Naive B cell (primary cell): ENCODE measurements at places on chromosomes 2 and 18.

- no peak for DNase-seq
- H3K36me3 ChIP-seq, result peaks cover 8% of the 10 kb centered on the region
- H3K4me3 ChIP-seq, result no peak overlapping the region
- H3K4me1 ChIP-seq, result peaks cover 7% of the 10 kb centered on the region
Observed at GRCh38 chr2:64807417-64807816, 153.7 kb upstream of the SERTAD2 start.

- no peaks in the 10 kb centered on the region for H3K27me3 ChIP-seq
- peaks cover 22% of the 10 kb centered on the region for H3K4me1 ChIP-seq
- no peak overlapping the region for H3K27ac ChIP-seq
- H3K36me3 ChIP-seq, result no peaks in the 10 kb centered on the region
Observed at GRCh38 chr2:46369783-46370182, 72.6 kb downstream of the EPAS1 start.

DNA sequence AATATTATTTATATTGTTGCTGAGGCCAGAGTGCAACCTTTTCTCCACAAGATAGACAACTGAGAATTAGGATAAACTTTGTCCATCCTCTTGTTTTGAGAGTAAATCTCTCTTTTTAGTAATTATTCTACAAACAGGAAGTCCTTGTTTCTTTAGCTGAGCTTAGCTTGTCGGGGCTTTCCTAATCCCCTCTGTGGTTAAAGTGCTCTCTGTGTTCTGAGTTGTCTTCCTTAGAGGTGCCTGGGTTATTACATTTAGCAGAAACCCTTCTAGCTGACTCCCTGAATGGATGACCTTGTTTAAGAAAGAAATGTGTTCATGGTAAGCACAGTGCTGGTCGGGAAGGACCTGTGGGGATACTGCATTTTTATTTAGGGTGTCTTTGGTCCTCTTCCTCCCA lies 12.7 kb downstream of the USP39 start:
- DNase-seq, result no peak
- peaks cover 12% of the 10 kb centered on the region for H3K4me1 ChIP-seq
- peak overlapping the region; percentile 91 for H3K27ac ChIP-seq
- H3K36me3 ChIP-seq, result peaks cover 20% of the 10 kb centered on the region
- no peaks in the 10 kb centered on the region for H3K27me3 ChIP-seq

GRCh38 chr2:61125123-61125710 lies 36.8 kb upstream of the C2orf74 start:
- peaks cover 4% of the 10 kb centered on the region for H3K4me1 ChIP-seq
- H3K36me3 ChIP-seq, result peaks cover 8% of the 10 kb centered on the region
- no peak overlapping the region for H3K4me3 ChIP-seq
- peak; percentile 11 for DNase-seq

- H3K4me1 ChIP-seq, result no peaks in the 10 kb centered on the region
- H3K36me3 ChIP-seq, result no peaks in the 10 kb centered on the region
- no peak overlapping the region for H3K4me3 ChIP-seq
- no peak for DNase-seq
- no peak overlapping the region for H3K27ac ChIP-seq
Observed at GRCh38 chr2:45153121-45153520, 143.9 kb upstream of the SIX2 start.
